ENCODE measurements at places on chromosomes 3 and 15. TPM values are rescaled to one million over a fixed set of nuclear protein-coding genes. Genes with fewer than 3 reads are reported as not detected.

DNA sequence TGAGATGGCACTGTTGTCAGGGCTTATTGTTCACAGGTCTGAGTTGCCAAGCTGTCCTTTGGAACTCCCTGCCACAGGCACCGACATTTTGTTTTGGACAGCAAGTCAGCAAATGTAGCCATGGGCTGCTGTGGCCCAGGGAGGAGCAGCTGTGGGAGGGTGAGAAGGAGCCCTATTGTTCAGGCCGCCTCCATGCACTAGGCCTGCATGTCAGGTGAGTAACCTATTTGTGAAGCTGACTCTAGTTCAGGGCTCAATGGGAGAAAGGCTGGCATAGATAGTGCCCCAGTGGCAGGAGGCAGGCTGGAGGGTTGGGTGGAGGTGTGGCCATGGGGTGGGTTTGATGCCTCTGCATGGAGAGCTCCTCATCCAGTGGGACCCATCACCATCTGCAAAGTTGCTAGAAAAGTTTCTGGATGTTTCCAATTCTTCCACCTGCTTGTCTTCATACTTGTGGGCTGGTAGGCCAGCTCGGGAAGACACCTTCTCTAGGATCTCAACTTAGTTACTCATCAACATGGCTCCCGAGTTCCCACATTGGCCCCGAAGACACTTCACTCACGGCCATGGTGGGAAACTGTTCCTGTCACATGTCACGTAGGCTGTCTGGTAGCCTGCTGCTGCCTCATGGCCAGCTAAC lies 19.5 kb downstream of the AMOTL2 start:
- no peaks in the 10 kb centered on the region for H3K27me3 ChIP-seq
- H3K4me3 ChIP-seq: no peak overlapping the region
- H3K4me1 ChIP-seq: peaks cover 47% of the 10 kb centered on the region

The ARNT2 gene
- 0.92 TPM for total RNA-seq

GRCh38 chr15:35545316-35545823 lies 595 bp downstream of the DPH6 start:
- peaks cover 5% of the 10 kb centered on the region for H3K36me3 ChIP-seq
- H3K4me3 ChIP-seq: peak overlapping the region; percentile 56
- DNase-seq: peak; percentile 47

GRCh38 chr15:75648156-75649000 lies 666 bp downstream of the SNX33 start:
- H3K27me3 ChIP-seq: no peaks in the 10 kb centered on the region
- peak; percentile 54 for DNase-seq
- peak overlapping the region; percentile 81 for H3K4me3 ChIP-seq

GRCh38 chr3:57152151-57153143 lies 12.7 kb downstream of the IL17RD start:
- H3K27ac ChIP-seq: no peak overlapping the region
- H3K27me3 ChIP-seq: no peaks in the 10 kb centered on the region
- H3K4me3 ChIP-seq: no peak overlapping the region
- no peak for DNase-seq

The MAP6D1 gene
- 0.33 TPM for total RNA-seq

The PDZRN3 gene
- total RNA-seq: 1.8 TPM

The CFAP92 gene
- 0.05 TPM for total RNA-seq

- H3K4me3 ChIP-seq: no peak overlapping the region
- H3K4me1 ChIP-seq: no peaks in the 10 kb centered on the region
- H3K27ac ChIP-seq: no peak overlapping the region
- no peaks in the 10 kb centered on the region for H3K27me3 ChIP-seq
- DNase-seq: no peak
Measured at GRCh38 chr3:153591561-153592245, 429.7 kb downstream of the RAP2B start.

GRCh38 chr3:156976933-156977332 lies 150.8 kb downstream of the LEKR1 start:
- DNase-seq: no peak
- H3K27me3 ChIP-seq: no peaks in the 10 kb centered on the region
- H3K27ac ChIP-seq: no peak overlapping the region

GRCh38 chr3:50652709-50653108 lies 22.0 kb upstream of the DOCK3 start:
- no peaks in the 10 kb centered on the region for H3K36me3 ChIP-seq
- no peaks in the 10 kb centered on the region for H3K27me3 ChIP-seq
- no peaks in the 10 kb centered on the region for H3K4me1 ChIP-seq

DNA sequence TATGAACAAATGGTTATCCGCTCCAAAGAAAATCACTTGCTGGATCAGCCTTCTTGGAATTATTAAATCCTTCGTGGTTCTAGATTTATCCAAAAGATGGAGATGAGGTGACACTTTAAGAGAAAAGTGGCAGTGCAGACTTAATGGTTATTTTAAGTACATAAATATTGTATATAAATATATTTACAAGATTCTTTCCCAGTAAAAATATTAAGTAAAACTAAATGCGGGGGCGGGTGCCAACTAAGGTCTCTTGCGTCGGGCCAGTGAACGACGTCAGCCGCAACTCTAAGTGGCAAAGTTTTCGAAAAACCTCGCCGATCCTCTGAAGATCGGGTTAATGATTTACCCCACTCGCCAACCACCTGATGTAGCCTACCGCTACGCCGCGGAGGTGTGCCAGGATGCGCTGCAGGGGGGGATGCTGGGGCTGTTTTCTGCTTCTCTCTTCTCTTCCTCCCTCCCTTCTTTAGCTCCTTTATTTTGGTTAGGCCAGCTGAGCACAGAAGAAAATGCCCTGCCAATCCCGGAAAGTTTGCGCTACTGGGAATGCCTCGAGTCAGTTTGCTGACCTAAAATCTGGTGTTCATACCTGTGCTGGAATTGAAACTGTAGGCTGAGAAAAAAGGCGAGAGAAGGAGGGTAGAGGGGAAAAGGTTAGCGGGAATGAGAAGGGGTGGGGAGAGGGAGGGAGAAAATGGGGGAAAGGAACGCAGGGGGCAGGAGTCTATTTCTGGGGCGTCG lies 7.6 kb upstream of the FOXB1 start:
- no peaks in the 10 kb centered on the region for H3K36me3 ChIP-seq
- H3K4me1 ChIP-seq: peaks cover 13% of the 10 kb centered on the region
- H3K4me3 ChIP-seq: no peak overlapping the region
- DNase-seq: no peak

DNA sequence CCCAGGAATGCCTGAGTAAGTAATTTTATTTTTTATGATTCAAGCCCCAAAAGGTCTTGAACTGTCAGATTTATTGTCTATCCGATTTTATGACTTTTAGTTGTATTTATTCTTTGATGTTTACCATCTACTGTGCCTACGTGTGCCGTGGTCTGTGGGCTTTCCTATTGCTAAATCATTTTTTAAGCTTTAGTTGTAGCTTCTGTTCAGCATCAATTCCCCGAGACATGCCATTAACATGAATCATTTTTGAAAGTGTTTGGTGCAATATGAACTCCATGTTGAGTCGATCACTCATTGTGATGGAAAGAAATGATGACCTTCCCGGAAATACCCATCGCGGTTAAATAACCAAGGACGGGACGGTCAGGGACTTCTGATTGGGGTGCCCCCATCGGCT lies 268.7 kb upstream of the THRB start:
- no peak for DNase-seq
- no peaks in the 10 kb centered on the region for H3K4me1 ChIP-seq
- no peaks in the 10 kb centered on the region for H3K36me3 ChIP-seq
- H3K4me3 ChIP-seq: no peak overlapping the region
- H3K27ac ChIP-seq: no peak overlapping the region
- peaks cover 2% of the 10 kb centered on the region for H3K27me3 ChIP-seq

DNA sequence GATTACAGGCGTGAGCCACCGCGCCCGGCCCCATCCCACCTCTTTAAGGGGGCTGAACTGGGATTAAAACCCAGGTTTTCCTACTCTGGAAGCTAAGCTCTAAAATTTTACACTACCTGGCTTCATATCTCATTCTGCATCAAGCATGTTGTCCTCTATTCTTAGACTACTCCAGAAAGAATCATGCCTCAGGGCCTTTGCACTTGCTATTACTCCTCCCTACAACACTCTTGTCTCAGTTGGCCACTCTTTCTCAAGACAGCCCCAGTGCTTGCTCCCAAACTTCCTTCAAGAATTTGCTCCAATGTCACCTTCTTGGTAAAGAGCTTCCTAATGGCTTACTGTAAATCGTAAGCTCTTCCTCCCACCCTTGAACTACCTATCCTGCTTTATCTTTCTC lies 521.7 kb downstream of the MAGI1 start:
- H3K27ac ChIP-seq: no peak overlapping the region
- no peaks in the 10 kb centered on the region for H3K4me1 ChIP-seq
- no peaks in the 10 kb centered on the region for H3K36me3 ChIP-seq
- H3K27me3 ChIP-seq: no peaks in the 10 kb centered on the region
- no peak for DNase-seq
- no peak overlapping the region for H3K4me3 ChIP-seq

DNA sequence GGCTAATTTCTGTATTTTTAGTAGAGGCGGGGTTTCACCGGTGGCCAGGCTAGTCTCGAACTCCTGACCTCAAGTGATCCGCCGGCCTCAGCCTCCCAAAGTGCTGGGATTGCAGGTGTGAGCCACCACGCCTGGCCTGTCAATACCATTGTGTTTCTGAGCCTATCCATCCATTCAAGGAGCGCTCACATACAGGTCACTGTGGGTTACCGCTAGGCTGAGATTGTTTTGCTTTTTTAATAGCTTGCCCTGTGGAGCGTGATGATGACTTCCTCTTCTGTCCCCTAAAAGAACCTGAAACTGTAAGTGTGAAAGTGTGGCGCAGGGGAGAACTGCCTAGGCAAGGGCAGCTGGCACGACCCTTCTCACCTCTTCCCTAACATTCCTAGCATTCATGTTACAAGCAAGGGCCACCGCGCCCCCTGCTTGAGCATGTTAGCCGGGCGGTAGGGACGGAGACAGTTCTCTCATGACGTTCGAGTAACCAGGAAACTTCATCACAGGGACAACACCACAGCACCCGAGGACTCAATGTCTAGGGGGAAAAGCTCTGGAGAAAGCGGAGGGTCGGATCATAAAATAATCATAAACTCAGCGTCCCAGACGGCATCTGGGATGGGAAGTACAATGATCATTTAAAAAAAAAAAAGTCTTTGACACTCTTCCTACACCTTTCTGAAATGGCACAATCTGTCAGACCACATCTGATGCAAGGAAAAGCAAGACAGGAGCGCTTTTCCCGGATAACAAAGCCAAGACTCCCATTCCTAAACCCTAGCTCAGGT lies 790 bp downstream of the LAMP3 start:
- H3K36me3 ChIP-seq: no peaks in the 10 kb centered on the region
- H3K27ac ChIP-seq: no peak overlapping the region
- H3K4me1 ChIP-seq: peaks cover 7% of the 10 kb centered on the region
- no peaks in the 10 kb centered on the region for H3K27me3 ChIP-seq

The ANKUB1 gene
- not detected for total RNA-seq

The PLSCR5 gene
- not detected for total RNA-seq

DNA sequence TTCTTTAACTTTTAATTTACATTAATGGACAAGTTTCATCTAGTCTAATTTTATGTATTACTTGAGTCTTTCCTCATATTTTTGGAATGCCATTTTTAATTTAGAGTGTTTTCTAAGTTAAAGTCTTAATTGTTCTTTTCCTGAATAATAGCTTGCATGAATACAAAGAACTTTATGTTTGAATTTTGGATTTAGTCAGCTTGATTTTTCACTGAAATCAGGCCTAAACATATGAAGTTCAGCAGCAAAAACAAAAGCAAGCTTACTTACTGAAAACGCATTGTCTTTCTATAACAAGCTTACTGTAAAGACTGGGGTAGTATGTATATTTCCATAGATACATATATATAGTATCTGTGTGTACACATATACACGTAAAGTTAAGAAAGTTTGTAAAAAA lies 126.0 kb downstream of the ZBTB20 start:
- DNase-seq: no peak
- no peaks in the 10 kb centered on the region for H3K36me3 ChIP-seq
- no peak overlapping the region for H3K4me3 ChIP-seq
- H3K27me3 ChIP-seq: no peaks in the 10 kb centered on the region

- H3K4me3 ChIP-seq: no peak overlapping the region
- H3K27me3 ChIP-seq: no peaks in the 10 kb centered on the region
- peak overlapping the region; percentile 66 for H3K27ac ChIP-seq
- no peak for DNase-seq
Measured at GRCh38 chr3:10173926-10174435, 9.3 kb downstream of the IRAK2 start.

GRCh38 chr3:12139111-12139511 lies 19.6 kb downstream of the TIMP4 start:
- H3K27me3 ChIP-seq: no peaks in the 10 kb centered on the region
- no peak for DNase-seq
- no peak overlapping the region for H3K27ac ChIP-seq
- no peaks in the 10 kb centered on the region for H3K4me1 ChIP-seq

- H3K4me1 ChIP-seq: peaks cover 20% of the 10 kb centered on the region
- peak overlapping the region; percentile 95 for H3K27ac ChIP-seq
- H3K27me3 ChIP-seq: no peaks in the 10 kb centered on the region
- no peak for DNase-seq
Measured at GRCh38 chr15:31328428-31328968, 1.9 kb downstream of the KLF13 start.

GRCh38 chr15:86912661-86913060 lies 833.0 kb downstream of the AGBL1 start:
- H3K27me3 ChIP-seq: no peaks in the 10 kb centered on the region
- no peak overlapping the region for H3K27ac ChIP-seq
- H3K4me3 ChIP-seq: no peak overlapping the region
- no peak for DNase-seq
- no peaks in the 10 kb centered on the region for H3K4me1 ChIP-seq

The IMP3 gene
- total RNA-seq: 84.4 TPM

The RLBP1 gene
- not detected for total RNA-seq

GRCh38 chr3:75906555-75907112 lies 121.3 kb upstream of the ZNF717 start:
- no peak overlapping the region for H3K27ac ChIP-seq
- H3K4me1 ChIP-seq: no peaks in the 10 kb centered on the region
- peak overlapping the region; percentile 32 for H3K4me3 ChIP-seq
- no peak for DNase-seq
- peaks cover 2% of the 10 kb centered on the region for H3K27me3 ChIP-seq

The FNDC3B gene
- 36.4 TPM for total RNA-seq

- no peak overlapping the region for H3K4me3 ChIP-seq
- no peaks in the 10 kb centered on the region for H3K36me3 ChIP-seq
- H3K27ac ChIP-seq: no peak overlapping the region
- H3K27me3 ChIP-seq: no peaks in the 10 kb centered on the region
Measured at GRCh38 chr3:25907081-25907480, 117.2 kb downstream of the OXSM start.

The TPRA1 gene
- total RNA-seq: 20.6 TPM

- H3K4me3 ChIP-seq: no peak overlapping the region
- no peaks in the 10 kb centered on the region for H3K27me3 ChIP-seq
- peaks cover 4% of the 10 kb centered on the region for H3K4me1 ChIP-seq
- no peaks in the 10 kb centered on the region for H3K36me3 ChIP-seq
- H3K27ac ChIP-seq: no peak overlapping the region
Measured at GRCh38 chr15:74417225-74417624, 16.5 kb downstream of the SEMA7A start.

DNA sequence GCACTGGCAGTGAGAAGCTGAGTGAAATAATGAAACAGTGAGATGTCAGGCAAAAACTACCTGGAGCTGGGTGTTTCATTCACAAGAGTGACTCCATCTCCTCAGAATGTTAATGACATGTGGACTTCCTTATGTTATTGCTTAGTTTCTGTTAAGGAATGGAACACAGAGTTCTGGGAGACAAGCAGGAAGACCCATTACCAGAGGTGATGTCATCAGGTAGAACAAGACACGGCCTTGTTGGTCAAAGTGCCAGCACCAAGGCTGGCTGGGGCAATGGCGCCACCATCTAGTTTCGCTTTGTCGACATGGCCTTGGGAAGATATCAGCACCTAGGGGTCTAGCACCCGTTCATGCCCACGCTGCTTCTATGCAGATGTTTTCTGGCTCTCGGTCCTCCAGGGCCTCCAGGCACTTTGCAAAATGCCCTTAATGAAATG lies 252.2 kb downstream of the FAM43A start:
- no peak overlapping the region for H3K4me3 ChIP-seq
- no peaks in the 10 kb centered on the region for H3K36me3 ChIP-seq
- DNase-seq: no peak
- no peaks in the 10 kb centered on the region for H3K4me1 ChIP-seq
- no peaks in the 10 kb centered on the region for H3K27me3 ChIP-seq
- no peak overlapping the region for H3K27ac ChIP-seq
